ENCODE measurements at places on chromosomes 2 and 18. TPM values are rescaled to one million over a fixed set of nuclear protein-coding genes. Genes with fewer than 3 reads are reported as not detected.

The GNAL gene
- 0.08 TPM for polyA plus RNA-seq

The C2orf15 gene
- 0.25 TPM for polyA plus RNA-seq

The TNFRSF11A gene
- 2.5 TPM for polyA plus RNA-seq

The TUBA3E gene
- not detected for polyA plus RNA-seq

DNA sequence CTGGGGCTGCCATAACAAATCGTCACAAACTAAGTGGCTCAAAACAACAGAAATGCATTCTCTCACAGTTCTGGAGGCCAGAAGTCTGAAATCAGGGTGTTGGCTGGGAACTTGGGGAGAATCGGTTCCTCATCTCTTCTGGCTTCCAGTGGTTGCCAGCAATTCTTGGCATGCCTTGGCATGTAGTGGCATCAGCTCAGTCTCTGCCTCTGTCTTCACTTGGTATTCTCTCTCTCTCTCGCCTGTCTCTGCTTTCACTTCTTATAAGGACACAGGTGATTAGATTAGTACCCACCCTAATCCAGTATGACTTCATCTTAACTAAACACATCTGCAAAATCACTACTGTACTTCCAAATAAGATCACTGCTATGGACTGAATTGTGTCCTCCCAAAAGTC lies 695.4 kb upstream of the ID2 start:
- no peaks in the 10 kb centered on the region for H3K27me3 ChIP-seq
- no peak overlapping the region for H3K27ac ChIP-seq
- H3K4me1 ChIP-seq, result peaks cover 14% of the 10 kb centered on the region
- H3K4me3 ChIP-seq, result no peak overlapping the region

DNA sequence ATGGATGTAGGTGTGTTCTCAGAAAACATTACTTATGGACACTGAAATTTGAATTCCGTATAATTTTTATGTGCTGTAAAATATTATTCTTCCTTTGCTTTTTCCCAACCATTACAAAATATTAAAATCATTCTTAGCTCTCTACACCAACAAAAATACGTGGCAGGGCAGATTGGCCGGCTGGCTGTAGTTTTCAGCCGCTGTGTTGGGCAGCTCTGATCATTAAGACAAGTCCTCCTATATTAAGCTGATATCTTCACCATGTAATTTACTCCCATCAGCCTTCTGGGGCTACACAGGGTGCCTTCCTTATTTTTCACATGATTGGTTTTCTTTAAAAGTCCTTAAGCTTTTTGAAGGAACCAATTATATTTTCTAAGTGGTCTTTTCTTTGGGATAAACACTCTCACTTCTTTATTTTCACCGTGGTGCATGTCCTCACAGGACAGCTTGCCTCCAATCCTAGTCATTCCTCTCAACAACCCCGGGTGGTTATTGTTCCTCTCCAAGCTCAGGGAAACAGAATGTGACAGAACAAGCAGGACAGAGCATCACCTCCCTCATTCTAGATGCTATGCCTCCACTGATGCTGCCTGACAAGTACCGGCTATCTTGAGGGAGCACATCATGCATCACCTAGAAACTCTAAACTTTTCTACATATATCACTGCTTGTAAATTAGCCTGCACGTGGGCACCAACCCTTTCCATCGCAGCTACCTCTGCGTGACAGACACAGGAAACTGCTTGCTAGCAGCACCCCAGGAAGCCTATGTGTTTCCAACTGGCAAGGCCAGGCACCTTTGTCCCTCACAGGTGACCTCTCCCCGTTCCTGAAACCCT lies 362.3 kb downstream of the MYCN start:
- no peak for DNase-seq
- H3K27ac ChIP-seq, result no peak overlapping the region
- no peaks in the 10 kb centered on the region for H3K4me1 ChIP-seq
- no peaks in the 10 kb centered on the region for H3K36me3 ChIP-seq

- peak overlapping the region; percentile 15 for H3K4me3 ChIP-seq
- H3K27ac ChIP-seq, result no peak overlapping the region
- peaks cover 3% of the 10 kb centered on the region for H3K4me1 ChIP-seq
- no peaks in the 10 kb centered on the region for H3K27me3 ChIP-seq
- no peaks in the 10 kb centered on the region for H3K36me3 ChIP-seq
Observed at GRCh38 chr18:9743200-9744016, 35.3 kb downstream of the RAB31 start.

DNA sequence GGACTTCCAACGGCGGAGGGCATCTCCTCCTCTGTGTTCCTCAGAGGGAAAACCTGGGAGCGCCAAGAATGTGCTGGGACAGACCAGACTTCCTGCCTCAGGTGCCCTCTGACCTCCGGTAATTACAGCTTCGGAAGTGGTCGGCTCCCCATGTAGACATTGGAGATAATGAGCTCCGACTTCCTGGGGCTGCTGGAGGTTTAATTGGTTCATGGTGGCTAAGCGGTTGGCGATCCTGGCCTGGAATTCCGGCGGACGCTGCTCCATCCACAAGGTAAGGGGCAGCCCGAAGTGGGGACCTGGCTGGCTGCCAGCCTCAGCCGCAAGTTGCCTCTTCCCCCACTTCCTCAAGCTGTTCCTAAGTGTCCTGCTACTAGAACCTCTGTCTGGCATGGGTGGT lies 83.2 kb upstream of the EPC2 start:
- H3K27me3 ChIP-seq, result no peaks in the 10 kb centered on the region
- H3K4me3 ChIP-seq, result no peak overlapping the region
- H3K36me3 ChIP-seq, result no peaks in the 10 kb centered on the region

GRCh38 chr18:48643262-48643661 lies 104.4 kb downstream of the CTIF start:
- no peaks in the 10 kb centered on the region for H3K27me3 ChIP-seq
- H3K4me3 ChIP-seq, result no peak overlapping the region
- no peak overlapping the region for H3K27ac ChIP-seq
- H3K4me1 ChIP-seq, result no peaks in the 10 kb centered on the region
- peaks cover 14% of the 10 kb centered on the region for H3K36me3 ChIP-seq

- no peak overlapping the region for H3K27ac ChIP-seq
- no peak overlapping the region for H3K4me3 ChIP-seq
- no peak for DNase-seq
- no peaks in the 10 kb centered on the region for H3K4me1 ChIP-seq
- peaks cover 7% of the 10 kb centered on the region for H3K27me3 ChIP-seq
Observed at GRCh38 chr2:120624738-120625446, 110.8 kb upstream of the GLI2 start.

DNA sequence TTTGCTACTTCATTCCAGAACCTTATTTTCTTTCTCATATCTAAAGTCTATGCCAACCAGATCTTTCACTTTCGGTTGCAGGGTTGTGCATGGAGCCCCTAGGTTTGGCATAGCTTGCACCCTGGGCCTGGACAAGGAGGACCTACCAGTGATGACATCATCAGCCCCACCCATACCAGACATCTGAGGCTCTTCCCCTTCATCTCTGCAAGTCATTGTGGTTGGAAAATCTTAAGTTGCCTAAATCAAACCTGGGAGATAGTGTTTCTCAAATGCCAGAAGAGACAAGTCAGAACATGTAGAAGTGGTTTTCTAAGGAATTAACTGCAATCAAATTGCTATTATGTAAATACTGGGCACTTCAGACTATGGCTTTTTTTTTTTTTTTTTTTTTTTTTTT lies 363.3 kb downstream of the ZNF516 start:
- H3K27ac ChIP-seq, result no peak overlapping the region
- H3K36me3 ChIP-seq, result no peaks in the 10 kb centered on the region
- no peaks in the 10 kb centered on the region for H3K27me3 ChIP-seq
- DNase-seq, result no peak

GRCh38 chr18:40867459-40867858 lies 1087.6 kb upstream of the PIK3C3 start:
- no peak overlapping the region for H3K4me3 ChIP-seq
- no peak for DNase-seq
- H3K27ac ChIP-seq, result peak overlapping the region; percentile 95

DNA sequence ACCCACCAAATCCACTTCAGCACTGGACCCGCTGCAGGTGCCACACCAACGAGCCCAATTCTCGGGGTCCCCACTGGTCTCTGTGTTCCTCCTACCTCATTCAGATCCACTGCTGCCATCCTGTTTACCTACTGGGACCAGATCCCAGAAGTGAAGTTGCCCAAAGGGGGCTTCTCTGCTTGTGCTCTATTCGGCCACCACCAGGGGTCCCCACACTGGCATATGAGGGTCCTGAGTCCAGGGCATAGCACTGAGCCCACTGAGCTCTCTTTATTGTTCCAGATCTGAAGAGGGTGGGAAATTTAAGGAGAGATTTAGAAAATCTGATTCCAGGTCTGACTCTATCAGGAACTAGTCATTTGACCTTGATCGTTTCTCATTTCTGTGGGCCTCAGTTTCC lies 2.4 kb downstream of the GPR45 start:
- peaks cover 5% of the 10 kb centered on the region for H3K4me1 ChIP-seq
- H3K4me3 ChIP-seq, result no peak overlapping the region
- peak; percentile 66 for DNase-seq
- no peaks in the 10 kb centered on the region for H3K36me3 ChIP-seq

GRCh38 chr2:186909095-186909494 lies 60.1 kb upstream of the ZSWIM2 start:
- H3K36me3 ChIP-seq, result no peaks in the 10 kb centered on the region
- no peaks in the 10 kb centered on the region for H3K27me3 ChIP-seq
- DNase-seq, result no peak
- no peaks in the 10 kb centered on the region for H3K4me1 ChIP-seq
- no peak overlapping the region for H3K4me3 ChIP-seq
- H3K27ac ChIP-seq, result no peak overlapping the region

DNA sequence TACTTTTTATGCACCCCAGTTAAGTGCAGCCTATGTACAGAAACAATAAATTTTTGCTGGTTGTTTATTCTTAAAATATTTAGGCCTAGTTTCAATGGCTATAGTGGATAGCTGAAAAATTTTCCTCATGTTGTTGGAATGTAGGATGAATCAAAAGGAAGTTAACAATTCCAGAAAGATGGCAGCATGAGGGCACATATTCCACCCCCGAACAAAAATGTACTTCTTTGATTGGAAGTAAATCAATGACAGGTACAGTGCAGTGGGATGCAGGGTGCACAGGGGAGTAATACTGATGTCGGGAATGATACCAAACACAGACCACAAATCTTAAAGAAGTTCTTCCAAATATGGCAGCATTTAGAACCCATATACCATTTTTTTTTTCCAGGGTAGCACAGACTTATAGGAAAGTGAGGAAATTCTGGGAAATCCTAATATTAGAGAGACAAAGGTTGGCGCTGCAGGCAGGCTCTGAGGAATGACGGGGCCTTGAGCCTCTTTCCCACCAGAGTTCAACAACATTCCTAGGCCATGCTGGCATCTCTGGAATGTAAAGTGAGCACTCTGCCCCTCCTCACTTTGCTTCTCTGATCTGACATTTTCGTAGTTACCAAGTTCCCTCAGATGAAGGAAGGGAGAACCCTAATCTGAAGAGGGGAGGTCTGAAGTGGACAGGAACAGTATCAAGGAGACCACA lies 36.6 kb upstream of the IKZF2 start:
- no peaks in the 10 kb centered on the region for H3K36me3 ChIP-seq
- no peak overlapping the region for H3K4me3 ChIP-seq
- H3K27me3 ChIP-seq, result no peaks in the 10 kb centered on the region
- H3K27ac ChIP-seq, result peak overlapping the region; percentile 79
- H3K4me1 ChIP-seq, result peaks cover 7% of the 10 kb centered on the region

GRCh38 chr2:200376513-200377354 lies 70.2 kb downstream of the SPATS2L start:
- H3K27me3 ChIP-seq, result no peaks in the 10 kb centered on the region
- DNase-seq, result no peak
- peaks cover 4% of the 10 kb centered on the region for H3K36me3 ChIP-seq
- no peak overlapping the region for H3K4me3 ChIP-seq

DNA sequence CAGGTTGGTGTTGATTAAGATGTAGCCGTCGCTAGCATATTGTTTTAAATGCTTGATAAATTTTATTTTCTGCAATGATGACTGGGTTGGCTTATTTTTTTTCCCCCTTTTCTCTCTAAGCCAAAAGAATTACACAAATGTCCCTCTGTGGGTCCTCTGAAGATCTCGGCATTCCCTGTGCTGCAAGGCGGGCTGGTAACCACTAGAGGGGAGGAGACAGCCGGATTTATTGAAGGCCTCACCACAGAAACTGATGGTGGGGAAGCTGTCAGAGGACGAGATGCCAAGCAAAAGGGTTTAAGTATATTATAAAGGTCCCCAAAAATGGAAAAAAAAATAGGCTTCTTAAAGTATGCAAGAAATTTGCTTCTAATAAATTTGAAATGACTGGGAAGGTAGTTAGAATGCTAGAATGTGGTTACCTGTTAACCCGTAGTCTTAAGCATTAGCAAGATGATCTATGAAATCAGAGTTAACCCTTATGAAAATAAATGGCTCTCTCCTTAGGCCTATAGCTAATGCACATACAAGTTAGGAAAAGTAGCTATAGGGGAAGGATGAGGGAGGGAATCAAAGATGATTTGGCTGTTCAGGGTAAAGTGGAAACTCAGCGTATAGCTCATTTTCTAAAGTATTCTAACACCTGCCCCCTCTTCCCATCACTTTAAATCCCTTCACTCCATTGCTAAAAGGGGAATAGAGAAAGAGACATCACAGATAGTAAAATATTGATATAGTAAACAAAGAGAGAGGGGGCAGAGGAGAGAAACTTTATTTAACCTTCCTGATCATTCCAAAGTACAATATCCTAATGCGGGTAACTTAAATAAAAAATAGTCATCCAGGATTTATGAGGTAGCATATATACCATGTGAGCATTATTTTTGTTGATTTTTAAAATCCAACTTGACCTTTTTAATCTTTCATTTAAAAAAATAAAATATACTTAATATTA lies 894.5 kb upstream of the POU3F3 start:
- H3K27ac ChIP-seq, result no peak overlapping the region
- no peaks in the 10 kb centered on the region for H3K4me1 ChIP-seq
- H3K27me3 ChIP-seq, result no peaks in the 10 kb centered on the region
- DNase-seq, result peak; percentile 35

GRCh38 chr2:101361522-101361921 lies 25.8 kb downstream of the CREG2 start:
- no peak overlapping the region for H3K27ac ChIP-seq
- H3K4me3 ChIP-seq, result no peak overlapping the region
- no peaks in the 10 kb centered on the region for H3K36me3 ChIP-seq
- DNase-seq, result no peak
- peaks cover 11% of the 10 kb centered on the region for H3K27me3 ChIP-seq

GRCh38 chr18:48943736-48944527 lies 6.8 kb downstream of the SMAD7 start:
- H3K27ac ChIP-seq, result peak overlapping the region; percentile 84
- H3K4me3 ChIP-seq, result no peak overlapping the region
- H3K4me1 ChIP-seq, result peaks cover 79% of the 10 kb centered on the region
- no peaks in the 10 kb centered on the region for H3K27me3 ChIP-seq

DNA sequence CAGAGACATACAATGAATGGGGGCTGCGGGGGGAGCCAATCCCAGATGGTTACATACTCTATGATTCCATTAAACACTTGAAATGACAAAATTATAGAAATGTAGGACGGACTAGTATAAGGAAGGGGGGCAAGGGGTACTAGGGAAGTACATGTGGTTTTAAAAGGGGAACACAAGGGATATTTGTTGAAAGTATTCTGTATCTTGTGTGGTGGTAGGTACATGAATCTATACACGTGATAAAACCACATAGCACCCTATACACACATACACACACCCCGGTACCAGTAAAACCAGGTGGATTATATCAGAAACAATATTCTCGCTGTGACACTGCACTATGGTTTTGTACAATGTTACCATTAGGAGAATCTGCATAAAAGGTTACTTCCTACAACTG lies 45.4 kb downstream of the ASXL2 start:
- no peak for DNase-seq
- peaks cover 4% of the 10 kb centered on the region for H3K4me1 ChIP-seq
- H3K27ac ChIP-seq, result no peak overlapping the region
